ENCODE measurements at places on chromosomes 4 and X.

- DNase-seq: no peak
Measured at GRCh38 chr4:81642543-81642942, 170.8 kb upstream of the RASGEF1B start.

GRCh38 chrX:16207634-16208033, 40.4 kb downstream of the MAGEB17 start:
- DNase-seq: no peak

DNA sequence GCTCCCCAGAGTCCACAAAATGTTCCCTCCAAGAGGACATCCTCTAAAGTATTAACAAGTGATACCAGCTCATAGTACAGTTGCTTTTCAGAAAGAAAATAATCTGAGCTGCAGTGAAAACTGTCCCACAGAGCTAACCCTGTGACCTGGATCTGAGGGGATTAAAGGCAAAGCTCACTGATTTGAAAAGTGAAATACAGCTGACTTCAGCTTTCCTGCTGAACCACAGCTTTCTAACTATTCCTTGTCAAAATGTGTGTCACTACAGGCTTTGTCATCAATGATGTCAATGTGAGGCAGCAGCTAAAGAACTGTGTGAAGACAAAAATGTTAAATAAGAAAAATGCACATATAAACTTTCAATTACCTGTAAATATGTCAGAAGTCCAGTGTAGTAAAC, 36.9 kb downstream of the DCHS2 start:
- DNase-seq: no peak

- no peak for DNase-seq
Measured at GRCh38 chr4:176885224-176885623, 92.5 kb upstream of the VEGFC start.

GRCh38 chr4:87087420-87087819, 133.0 kb downstream of the KLHL8 start:
- DNase-seq: no peak

GRCh38 chr4:110900213-110900769, 277.4 kb upstream of the PITX2 start:
- DNase-seq: no peak

DNA sequence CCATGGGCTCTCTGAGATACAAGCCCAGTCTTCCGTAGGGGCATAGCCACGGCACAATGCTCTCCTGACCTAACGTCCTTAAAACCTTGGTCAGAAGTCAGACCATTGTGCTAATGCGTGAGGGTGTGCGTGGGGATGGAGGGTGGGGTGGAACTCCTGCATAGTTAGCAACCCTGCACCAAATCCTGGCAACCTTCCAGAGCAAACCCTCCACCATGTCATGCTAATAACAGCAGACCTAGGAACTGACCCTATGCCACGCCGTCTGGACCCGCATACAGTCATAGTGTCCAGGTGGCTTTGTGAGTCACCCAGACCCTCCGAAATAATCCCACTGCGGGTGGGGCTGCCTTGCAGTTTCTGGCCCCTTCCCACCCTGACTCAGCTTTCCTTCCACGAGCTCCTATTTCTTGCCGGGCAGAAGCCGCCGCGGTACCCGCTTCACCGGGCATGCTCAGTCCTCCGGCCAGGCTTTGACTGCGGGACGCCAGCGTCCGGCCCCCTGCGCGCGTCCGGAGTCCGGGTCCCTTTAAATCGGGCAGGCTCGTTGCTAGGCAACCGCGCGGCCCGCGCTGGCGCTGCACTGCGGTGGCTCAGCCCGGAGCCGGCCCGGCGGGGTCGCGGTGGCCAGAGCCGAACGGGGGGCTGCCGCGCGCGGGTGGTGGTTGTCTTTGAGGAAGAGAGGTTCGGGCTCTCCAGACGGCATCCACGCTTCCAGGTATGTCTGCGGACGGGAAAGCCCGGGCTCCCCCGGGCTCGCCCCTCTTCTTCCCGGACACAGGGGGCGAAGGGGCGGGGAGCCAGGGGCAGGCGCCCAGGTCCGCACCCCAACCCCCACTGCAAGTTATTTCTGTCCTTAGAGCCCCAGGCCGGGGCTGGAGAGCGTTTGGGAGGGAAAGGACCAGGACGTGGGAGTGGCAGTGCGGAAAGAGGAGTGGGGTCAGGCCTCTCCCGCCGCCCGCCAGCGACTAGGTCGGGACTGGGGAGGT, at the start of gene CCDC160:
Gene CCDC160 (plus strand): TSS at position 557 of the 989 bp plus-strand sequence. CDS start 7,619 bp downstream, outside the sequence.
- DNase-seq: no peak

GRCh38 chr4:151012820-151013219, 2.3 kb downstream of the LRBA start:
- no peak for DNase-seq

DNA sequence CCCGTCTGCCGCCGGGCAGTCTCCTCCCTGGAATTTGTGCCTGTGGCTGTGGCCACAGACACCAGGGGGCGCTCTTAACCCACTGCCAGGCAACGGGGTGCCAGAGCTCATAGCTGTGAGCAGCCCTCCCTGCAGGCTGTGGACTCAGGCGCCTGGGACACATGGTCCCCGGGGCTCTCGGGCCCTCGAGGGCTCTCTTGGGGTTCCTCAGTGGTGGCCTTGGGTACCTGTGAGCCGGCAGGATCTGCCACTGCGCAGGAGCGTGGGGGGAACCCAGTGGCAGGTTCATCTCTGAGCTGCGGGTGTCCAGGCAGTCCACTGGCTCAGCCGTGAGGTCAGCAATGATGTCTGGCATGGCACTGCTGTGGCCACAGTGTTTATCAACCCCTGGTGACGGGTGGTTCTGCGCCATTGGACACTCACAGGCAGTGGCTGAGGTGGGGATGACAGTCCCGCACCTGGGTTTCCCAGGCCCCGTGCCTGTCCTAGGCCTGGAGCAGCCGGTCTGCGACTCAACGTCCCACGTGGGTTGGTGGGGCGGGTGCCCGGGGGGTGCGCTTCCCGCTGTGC, 37.2 kb downstream of the PCGF3 start:
- peak; percentile 69 for DNase-seq

GRCh38 chr4:114827651-114828050, 229.0 kb downstream of the UGT8 start:
- DNase-seq: no peak

GRCh38 chr4:108754327-108754726, 8.5 kb downstream of the ETNPPL start:
- no peak for DNase-seq

DNA sequence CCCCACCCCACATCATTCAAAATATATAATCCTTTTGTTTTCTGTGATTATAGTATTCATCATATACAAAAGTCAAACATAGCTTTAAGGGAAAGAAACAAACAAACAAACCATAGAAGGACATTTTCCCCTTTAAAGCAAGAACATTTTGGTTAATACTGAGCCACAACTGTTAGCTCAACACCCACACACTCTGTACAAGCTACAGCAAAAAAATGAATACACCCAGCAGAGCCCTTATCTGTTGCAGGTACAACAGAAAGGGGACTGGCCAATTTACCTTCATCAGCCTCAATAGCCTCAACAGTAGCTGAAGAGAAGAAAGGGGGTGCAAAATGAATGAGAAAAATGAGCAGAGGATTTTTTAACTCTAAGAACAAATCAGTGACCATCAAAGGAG, 318.4 kb downstream of the PPP3CA start:
- no peak for DNase-seq

GRCh38 chr4:96593422-96593821, 753.5 kb downstream of the PDHA2 start:
- no peak for DNase-seq

DNA sequence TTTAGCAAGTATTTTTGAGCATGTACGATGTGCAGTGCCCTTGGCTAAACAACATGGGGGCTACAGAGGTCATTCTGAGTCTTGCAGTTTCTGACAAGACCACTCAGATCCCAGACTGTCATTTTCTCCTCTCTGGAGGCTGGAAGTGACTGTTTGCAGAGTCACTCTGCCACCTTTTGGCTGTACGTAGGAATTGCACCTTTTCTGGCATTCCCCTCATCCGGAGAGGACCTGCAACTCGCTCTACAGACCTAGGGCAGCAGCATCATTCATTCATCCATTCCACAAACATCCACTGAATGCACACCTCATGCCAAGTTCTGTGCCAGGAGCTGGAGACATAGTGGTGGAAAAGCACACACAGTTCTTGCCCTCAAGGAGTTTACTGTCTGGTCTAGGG, 160.4 kb upstream of the GPR101 start:
- DNase-seq: no peak

DNA sequence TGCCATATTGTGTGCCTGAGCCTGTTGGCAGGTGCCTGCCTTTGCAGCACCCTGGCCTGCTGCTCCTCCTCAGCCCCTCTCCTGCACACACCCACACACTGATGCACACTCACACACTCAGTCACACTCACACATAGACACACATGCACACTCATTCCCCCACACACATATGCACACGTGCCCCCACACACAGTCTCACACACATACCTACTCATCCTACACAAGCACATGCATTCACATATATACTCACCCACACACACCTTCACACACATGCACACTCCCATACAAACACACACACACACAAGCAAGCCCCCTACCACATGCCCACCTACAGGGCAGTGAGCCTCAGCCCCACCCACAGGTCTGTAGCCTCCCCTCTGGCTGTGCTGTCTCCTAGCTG, 245.0 kb downstream of the EVC2 start:
- DNase-seq: no peak

- no peak for DNase-seq
Measured at GRCh38 chr4:73989031-73989430, 1.0 kb upstream of the PPBP start.

DNA sequence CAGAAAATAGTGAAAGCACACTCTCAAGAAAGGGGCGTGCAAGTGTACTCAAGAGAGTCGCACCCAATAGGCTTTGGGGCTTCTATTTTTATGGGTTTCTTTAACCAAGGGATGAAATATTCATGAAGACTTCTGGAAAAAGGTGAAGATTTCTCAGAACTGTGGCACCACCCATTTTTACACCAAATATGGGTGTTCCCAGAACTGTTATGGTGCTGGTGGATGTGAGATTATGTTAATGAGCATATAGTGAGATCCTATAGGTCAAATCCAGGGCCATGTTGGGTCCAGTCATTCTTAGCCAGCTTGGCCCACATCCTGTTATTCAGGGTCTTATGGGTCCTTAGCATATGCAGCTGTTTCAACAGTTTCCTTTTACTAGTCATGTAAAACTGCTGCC, 61.0 kb upstream of the SMIM10 start:
- no peak for DNase-seq

- DNase-seq: no peak
Measured at GRCh38 chr4:68732653-68733466, 62.4 kb upstream of the UGT2B15 start.

GRCh38 chr4:5166377-5166776, 115.1 kb downstream of the STK32B start:
- no peak for DNase-seq

- DNase-seq: no peak
Measured at GRCh38 chr4:185061610-185062009, 43.3 kb downstream of the HELT start.

DNA sequence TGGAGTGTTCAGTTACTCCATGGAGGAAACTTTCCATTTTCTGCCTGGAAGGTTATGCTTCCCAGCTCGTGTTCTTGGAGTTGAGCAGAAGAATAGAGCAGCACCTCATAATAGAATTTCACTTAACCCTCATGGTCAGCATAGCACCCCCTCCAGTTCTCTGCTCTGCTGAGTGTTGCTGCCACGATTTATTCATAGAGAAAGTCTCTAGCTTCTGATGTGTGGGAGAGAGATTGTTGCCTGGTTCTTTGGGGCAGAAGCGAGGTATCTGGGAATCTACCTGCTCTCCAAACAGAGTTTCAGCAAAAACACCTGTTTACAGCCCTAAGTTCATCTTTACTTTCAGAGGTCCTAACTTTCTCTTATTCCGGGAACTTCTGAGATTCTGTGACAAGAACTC, 3.9 kb upstream of the DTHD1 start:
- no peak for DNase-seq

DNA sequence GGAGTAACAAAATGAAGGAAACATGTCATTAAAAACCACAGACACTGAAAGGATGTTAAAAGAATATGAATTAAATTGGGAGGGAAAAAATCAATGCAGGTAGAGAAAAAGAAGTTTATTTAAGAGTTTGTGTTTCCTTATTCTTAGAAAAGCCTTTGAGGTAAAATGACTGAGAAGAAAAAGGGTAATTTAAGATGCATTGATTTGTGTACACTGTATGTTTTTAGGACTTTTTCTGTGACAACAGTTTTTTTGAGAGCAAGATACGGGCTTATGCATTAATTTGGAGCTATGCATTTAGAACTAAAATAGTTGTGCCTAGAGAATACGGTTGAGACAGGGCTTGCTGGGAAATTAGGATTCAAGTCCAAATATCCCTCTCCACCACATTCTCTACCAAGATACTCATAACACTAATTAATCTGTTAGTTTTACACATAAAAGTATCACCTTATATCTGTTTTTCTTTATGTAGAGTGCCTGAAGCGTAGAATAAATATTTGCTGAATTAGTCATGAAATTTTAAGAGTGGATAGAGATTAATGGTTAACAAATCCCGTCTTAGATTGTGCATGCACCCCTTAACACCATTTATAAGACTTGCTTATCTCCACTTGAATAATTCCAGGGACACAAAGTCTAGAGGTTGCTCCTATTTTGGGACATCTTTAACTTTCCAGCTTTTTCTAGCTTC, 232.5 kb downstream of the PCDH7 start:
- DNase-seq: no peak

- DNase-seq: no peak
Measured at GRCh38 chr4:32087211-32087610, 1367.0 kb downstream of the PCDH7 start.

GRCh38 chrX:70970482-70970995, 39.6 kb upstream of the SLC7A3 start:
- no peak for DNase-seq

GRCh38 chr4:48653217-48654014, 126.7 kb downstream of the FRYL start:
- peak; percentile 4 for DNase-seq

DNA sequence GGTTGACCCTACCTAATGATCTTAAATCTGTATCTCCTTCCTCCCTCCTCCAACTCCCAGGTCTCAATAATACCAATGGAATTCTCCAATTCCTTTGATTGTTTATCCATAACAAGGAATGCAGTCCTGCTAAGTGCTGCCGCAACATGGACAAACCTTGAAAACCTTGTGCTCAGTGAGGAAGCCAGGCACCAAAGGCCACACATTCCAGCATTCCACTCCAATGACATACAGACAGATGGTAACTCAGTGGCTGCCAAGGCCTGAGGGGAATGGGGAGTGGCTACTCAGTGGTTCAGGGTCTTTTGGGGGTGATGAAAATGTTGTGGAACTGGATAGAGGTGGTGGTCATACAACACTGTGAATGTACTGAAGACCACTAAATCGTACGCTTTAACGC, 10.4 kb downstream of the HAUS7 start:
- no peak for DNase-seq

- no peak for DNase-seq
Measured at GRCh38 chrX:155027509-155028066, 944 bp downstream of the FUNDC2 start.

GRCh38 chr4:154024097-154024694, 235.3 kb upstream of the SFRP2 start:
- no peak for DNase-seq

GRCh38 chr4:110612631-110613269, 10.1 kb downstream of the PITX2 start:
- DNase-seq: no peak

- DNase-seq: no peak
Measured at GRCh38 chr4:86523333-86523732, 70.8 kb upstream of the PTPN13 start.

GRCh38 chr4:8312069-8312445, 42.5 kb downstream of the HTRA3 start:
- DNase-seq: no peak

GRCh38 chrX:19849464-19850080, 37.8 kb downstream of the SH3KBP1 start:
- no peak for DNase-seq

All from effector CD4-positive, alpha-beta T cell (primary cell).